ENCODE measurements at places on chromosomes 6 and 20. TPM values are rescaled to one million over a fixed set of nuclear protein-coding genes. Genes with fewer than 3 reads are reported as not detected.

Gene OSBPL2
- 34.4 TPM for polyA plus RNA-seq

Gene CLPSL2
- polyA plus RNA-seq: not detected

Gene GTSF1L
- not detected for polyA plus RNA-seq

GRCh38 chr6:21201187-21201586 lies 392.4 kb upstream of the SOX4 start:
- DNase-seq: no peak

DNA sequence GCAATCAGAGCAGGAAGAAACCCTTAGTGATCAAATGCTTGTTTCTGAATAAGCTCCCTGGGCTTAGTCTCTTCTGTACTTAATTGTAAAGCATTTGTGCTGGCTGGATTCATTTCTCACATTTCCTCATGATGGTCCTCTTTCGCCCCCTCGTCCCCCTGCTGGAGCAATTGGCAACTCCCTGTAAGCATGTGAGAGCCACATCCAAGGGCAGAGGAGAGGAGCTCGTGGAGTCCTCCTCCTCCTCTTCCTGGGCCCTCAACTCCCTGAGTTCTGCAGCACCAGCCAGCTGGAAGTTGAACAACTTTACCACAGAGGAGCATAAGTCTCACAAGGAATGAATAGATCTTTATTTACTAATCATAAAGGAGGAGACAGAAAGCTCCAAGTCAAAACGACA lies 12.6 kb downstream of the ANKEF1 start:
- DNase-seq: no peak

GRCh38 chr6:16805243-16805950 lies 44.1 kb upstream of the ATXN1 start:
- DNase-seq: no peak

- no peak for DNase-seq
These were observed 229.5 kb downstream of the ERMARD start for GRCh38 chr6:169980826-169981450.

DNA sequence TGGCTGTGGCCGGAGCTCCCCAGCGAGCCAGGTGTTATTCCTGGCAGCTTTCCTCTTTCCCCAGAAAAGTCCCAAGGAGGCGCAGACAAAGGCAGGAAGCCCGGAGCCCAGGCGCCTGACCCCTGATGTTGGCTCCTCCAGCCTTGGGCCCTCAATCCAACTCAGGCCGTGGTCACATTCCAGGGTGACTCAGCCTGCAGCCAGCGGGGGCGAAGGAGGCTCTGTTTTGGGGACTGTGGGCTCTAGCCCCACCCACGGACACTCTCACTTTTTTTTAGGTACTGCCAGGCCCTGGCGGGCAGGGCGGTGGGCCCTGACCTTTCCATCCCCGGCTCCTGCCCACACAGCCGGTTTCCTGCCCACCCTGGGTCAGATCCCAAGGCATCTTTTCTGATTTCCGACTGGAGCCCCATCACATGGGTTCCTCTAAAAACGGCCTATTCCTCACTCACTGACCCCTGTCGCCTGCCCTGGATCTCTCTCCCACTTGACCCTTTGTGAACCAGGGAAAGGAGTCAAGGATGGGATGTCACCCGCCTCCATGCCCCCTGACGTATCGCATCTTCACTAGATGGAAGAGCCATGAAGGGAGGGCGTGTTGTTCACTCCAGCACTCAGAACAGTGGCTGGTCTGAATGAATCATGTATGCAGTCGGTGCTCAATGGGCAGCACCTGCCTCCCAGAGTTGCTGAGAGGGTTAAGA lies 5.5 kb downstream of the PTGIS start:
- no peak for DNase-seq

GRCh38 chr20:23585449-23585807 lies 17.1 kb upstream of the CST9L start:
- no peak for DNase-seq

GRCh38 chr6:123716506-123716905 lies 79.8 kb upstream of the TRDN start:
- DNase-seq: no peak

- no peak for DNase-seq
These were observed 18.4 kb upstream of the DAAM2 start for GRCh38 chr6:39773782-39774181.

GRCh38 chr6:8530785-8531435 lies 95.6 kb upstream of the SLC35B3 start:
- no peak for DNase-seq

- DNase-seq: no peak
These were observed 145.9 kb upstream of the FBXL4 start for GRCh38 chr6:99093456-99094190.

GRCh38 chr6:14135893-14136539 lies 18.4 kb downstream of the CD83 start:
- DNase-seq: no peak

DNA sequence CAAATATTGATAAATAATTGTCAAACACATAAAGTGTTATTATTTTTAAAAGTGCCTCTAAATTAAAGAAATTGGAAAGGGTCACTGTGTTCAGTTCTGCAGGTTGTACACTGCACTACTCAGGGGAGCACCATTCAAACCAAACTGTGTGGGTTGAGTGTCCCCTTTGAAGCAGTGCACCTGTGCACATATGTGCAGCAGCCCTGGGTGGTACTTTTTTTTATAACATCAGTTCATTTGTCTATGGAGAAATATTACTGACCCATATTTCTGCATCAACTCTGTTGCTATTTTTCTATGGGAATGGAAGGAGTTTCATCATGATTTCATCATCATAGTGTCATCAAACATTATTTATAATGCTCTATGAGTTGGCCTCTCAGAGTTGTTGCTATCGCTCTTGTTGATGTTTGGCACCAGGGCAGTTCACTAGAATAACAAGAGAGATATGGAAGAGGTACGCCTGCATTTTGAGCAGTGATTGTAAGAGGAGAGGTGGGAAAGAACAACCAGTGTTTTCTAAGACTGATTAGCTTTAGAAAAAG lies 457.6 kb downstream of the TFAP2A start:
- DNase-seq: no peak

GRCh38 chr6:35752330-35752729 lies 15.5 kb downstream of the ARMC12 start:
- DNase-seq: no peak

DNA sequence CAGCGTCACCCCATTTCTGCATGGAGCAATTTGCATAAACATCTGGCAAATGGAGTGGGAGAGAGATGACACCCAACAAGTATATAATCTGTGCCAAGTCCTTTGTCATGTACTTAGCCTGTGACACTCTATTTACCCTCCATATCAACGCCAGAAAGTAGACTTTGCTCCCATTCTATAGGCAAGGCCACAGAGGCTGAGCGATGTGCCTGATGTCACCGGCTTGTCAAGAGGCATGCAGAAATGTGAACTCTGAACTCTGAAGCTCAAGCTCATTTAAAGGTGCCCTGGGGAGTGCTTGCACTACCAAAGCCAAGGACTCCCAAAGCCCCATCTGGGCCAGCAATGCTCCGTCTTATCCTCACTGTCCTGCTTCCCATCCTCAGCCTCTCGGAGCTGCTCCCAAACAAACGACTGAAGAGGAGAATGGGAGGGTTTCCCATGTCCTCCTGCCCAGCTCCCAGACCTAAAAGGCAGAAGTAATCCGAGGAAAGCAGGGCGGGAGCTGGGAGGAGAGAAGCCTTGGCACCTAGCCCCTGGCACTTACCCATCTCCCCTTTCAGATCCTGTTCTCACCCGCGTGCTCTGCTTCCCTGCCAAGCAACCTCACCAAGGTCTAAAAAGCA lies 9.2 kb downstream of the CPNE5 start:
- DNase-seq: no peak

DNA sequence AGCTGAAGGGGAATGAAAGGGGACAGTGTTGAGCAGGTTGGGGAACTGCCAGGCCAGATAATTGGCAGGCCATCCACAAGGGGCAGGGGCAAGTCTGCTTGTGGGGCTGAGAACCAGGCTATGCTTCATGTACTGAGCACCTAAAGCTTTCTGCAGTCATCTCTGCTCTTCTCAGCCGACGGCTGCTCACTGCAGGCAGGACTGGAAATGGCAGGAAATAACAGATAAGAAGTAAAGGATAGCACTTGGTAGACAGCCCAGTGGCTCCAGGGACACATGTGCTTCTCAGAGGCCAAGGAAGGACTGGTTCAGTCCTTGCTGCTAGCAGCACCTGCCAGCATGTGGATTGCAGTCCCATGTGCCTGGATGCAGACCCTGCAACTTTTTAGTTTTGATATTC lies 89.8 kb downstream of the CD164 start:
- DNase-seq: no peak

GRCh38 chr20:35506179-35506578 lies 23.3 kb downstream of the C20orf173 start:
- no peak for DNase-seq

DNA sequence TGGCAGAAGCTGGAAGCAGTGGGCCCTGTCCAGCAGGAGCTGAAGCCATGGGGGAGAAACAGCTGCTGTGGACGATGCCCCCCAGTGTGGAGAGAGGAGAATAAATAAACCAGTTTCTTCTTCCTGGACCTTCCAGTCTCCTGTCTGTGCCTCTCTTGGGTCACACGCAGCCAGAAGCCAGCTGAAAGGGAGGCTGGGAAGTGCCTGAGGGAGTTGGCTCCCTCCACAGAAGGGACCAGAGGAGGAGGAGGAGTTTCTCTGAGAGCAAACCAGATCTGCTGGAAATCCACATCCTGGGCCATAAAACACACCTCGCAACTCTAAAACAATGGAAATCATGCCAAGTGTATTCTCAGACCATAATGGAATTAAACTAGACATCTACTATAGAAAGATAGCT lies 577.0 kb downstream of the CDH26 start:
- no peak for DNase-seq
